Effector memory CD4-positive, alpha-beta T cell (primary cell): ENCODE measurements at places on chromosomes 16 and 17.
A peak's percentile ranks its signal among the peaks of the same experiment; 100 is the strongest.

- no peak for DNase-seq
Measured at GRCh38 chr17:10777131-10777807, 26.6 kb downstream of the TMEM238L start.

- no peak for DNase-seq
Measured at GRCh38 chr17:44961921-44962350, 6.2 kb downstream of the C1QL1 start.

GRCh38 chr17:17370711-17371110 is 67.5 kb downstream of the NT5M start:
- DNase-seq: no peak

DNA sequence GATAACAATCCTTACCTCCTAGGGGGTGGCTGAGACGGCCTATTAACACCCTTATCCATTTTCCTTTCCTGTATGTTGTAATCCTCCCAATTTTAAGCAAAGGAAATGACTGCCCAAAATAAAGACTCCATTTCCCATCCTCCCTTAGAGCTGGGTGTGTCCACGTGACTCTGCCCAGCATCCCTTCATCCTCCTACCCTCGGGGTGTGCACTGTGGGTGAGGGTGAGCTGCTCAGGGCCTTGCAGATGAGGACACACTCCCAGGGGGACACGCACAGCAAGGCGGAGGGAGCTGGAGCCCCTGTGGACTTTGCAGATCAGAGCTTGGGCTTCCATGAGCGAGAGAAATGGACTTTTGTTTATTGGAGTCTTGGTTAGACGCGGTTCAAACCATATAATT is 186.8 kb downstream of the IRF8 start:
- no peak for DNase-seq

- DNase-seq: peak; percentile 45
Measured at GRCh38 chr17:44222112-44222869, 2.8 kb upstream of the UBTF start.

DNA sequence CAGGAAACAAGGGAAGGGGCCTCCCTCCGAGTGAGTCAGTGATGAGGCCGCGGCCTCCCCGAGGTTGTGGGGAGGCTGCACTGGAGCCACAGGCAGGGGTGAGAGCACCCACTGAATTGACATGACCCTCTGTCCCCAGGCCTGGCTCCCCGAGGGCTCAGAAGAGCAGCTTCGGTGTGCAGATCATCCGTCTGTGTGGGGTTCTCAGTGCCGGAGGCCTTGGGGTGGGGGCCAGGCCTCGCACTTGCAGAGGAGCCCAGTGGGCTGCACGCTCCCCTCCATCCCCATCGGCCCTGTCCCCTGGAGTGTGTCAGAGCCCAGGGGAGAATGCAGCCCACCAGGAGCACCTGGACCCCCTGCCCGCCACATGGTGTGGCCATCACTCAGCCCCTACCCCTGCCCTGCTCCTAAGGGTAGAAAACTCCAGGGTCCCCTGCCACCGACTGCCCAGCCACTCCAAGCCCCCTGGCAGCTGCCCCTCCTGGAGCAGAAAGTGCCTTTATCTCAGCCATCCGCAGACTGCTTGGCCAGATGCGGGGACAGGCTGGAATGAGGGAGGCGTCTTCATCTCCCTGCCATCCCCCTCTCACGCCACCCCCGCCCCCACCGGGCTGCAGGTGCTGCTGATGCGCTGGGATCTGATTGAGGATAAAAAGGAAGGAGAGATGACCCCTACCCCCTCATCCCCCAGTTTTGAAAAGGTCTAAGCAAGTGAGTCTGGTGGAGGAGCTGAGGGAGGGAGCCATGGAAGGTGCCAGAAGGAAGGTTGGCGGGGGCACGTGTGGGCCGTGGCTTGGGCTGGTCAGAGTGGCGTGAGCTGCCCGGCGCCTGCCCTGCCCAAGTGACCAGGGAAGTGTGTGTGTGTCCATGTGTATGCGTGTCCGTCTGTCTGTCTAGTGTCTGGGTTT is 358.3 kb downstream of the SEC14L1 start:
- DNase-seq: no peak

GRCh38 chr16:19885451-19886072 is 914 bp upstream of the GPRC5B start:
- no peak for DNase-seq

- no peak for DNase-seq
Measured at GRCh38 chr17:44043272-44043696, 23.2 kb downstream of the LSM12 start.

- DNase-seq: no peak
Measured at GRCh38 chr17:74362810-74363498, 1.3 kb upstream of the BTBD17 start.

DNA sequence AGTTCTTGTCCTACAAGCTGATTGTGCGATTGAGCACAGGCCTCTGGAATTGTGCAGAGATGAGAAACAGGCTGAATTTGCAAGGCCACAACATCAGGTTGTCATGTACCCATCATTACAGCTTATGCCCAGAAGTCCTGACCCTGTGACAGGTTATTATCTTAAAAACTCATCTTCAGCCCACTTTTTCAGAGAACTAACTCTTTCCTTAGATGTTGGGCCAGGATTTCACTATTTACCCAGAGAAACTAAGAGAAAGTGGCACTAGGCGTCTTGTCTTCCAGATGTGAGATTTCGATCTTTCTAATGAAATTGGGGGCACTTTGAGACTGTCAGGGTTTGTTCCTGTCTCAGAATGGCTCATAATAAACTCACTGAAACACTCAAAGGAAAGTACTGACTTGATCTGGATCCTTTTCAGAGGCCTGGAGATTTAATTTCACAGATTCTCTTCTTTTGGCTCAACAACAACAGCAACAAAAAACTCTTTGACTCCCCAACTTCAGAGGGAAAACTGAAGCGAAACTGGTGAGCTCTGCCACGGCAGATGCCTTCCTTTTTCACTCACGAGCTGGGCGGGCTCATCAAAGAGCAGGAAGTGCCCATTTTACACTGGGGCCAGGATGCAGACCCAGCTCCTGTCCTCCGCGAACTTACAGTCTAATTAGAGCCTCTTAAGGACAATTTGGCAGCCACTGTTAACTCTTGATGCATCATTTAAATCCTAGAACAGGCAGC is 17.7 kb upstream of the SLC12A3 start:
- no peak for DNase-seq

- DNase-seq: peak; percentile 35
Measured at GRCh38 chr17:78925234-78925633, at the start of gene TIMP2. TSS of gene TIMP2 (minus strand) at chr17:78925387. CDS start at chr17:78925088, 299 bp downstream.

DNA sequence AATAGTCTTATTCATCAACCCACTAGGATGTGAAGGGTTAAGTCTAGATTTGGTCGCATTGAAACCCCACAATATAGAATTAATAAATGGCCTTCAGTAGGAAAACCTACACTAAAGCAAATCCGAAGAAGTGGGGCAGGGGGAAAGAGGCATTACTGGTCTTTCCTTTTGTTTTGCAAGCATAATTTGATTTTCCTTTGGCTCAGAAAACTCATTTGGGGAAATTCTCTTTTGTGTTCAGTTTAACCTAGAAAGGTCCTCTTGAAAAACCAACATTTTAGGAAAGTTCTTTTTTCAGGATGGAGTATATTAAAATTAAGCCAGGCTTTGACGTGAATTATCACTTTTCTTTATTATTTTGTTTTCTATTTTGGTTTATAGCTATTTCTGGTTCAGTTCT is 31.7 kb downstream of the ERCC4 start:
- DNase-seq: no peak

DNA sequence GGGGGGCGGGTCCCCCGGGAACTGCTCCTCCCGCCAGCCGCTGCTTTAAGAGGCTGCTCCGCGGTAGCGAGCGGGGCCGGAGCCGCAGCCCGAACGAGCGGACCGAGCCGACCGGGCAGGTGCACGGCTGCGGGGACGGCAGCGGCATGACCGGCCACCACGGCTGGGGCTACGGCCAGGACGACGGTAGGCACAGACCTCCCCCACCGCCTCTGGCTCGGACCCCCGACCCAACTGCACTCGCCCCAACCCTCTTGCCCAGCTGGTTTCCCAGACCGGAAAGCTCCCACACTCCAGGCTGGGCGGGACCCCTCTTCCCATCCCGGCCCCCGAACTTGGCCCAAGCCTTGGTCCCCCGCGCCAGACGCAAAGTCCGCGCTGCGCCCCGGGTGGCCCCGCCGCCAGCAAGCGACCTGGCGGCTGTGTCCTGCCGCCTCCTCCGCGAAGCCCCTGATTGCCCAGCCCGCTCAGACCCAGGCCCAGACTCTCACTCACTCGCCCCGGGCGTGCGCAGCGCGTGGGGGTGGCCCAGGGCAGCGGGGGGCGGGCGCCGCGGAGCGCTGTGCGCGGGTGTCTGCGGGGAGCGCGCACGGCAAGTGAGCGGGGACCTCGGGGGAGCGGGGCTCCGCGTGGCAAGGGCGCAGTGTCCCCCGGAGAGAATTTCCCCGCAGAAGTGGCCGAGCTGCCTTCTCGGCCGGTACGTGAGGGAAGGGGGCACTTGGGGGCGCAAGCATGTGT is at the start of gene CA7:
Gene CA7 (plus strand): TSS at position 73 of the 738 bp plus-strand sequence. CDS start 74 bp downstream, at position 147.
- no peak for DNase-seq

DNA sequence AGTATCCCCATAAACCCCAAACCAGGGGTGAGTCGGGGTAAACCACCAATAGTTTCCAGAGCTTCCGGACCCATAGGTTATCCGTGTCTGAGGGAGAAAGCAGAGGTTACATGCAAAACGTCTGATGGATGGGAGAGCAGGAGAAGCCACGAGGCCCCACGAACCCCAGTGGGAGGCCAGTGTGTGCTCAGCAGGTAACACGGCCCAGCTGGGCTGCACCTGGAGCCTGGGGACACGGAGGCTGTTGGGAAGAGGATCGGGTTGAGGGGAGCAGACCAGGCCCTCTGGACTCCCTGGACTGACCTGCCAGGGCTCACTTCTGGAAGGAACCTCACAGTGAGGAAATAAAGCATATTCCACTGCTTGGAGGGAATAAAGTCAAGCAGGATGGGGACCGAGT is 78.1 kb downstream of the SEC14L1 start:
- no peak for DNase-seq

- DNase-seq: no peak
Measured at GRCh38 chr17:50527155-50527762, 5.3 kb upstream of the EPN3 start.

- DNase-seq: no peak
Measured at GRCh38 chr17:21602176-21602575, 90.1 kb upstream of the KCNJ18 start.

GRCh38 chr17:43878260-43879175 is 28.8 kb downstream of the MPP2 start:
- DNase-seq: peak; percentile 42

DNA sequence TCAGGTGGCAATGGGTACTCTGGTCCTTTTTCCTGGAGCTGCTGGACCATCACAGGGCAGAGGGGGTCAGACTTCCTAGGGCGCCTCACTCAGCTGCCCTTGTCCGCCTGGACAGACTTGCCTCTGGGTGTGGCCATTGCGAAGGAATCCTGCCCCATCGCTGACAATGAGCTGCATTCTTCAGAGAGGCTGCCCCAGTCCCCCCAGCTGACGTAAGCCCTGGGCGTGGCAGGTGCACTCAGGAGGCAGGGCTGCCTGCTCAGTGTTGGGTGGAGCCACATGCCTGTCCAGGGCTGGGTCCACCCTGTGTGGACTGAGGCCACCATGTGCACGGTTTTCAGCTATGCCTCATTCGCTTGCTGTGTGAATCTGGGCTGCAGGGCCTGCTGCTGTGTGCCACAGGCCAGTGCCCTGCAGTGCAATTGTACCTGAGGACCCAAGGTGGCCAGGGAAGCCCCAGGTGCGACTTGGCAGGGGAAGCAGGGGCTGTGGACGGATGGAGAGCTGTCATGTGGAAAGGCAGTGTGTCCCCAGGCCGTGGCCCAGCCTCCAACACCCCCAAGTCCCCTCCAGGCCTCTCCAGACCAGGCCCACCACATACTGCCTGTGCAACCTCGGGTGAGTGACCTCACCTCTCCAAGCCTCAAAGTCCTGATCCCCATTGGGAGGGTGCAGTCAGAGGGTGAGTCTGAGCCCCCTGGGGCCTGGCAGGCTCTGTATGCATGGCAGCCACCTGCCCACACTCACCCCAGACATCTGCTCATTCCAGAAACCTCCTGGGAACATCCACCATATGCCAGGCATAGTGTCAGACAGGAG is 14.0 kb upstream of the MPRIP start:
- no peak for DNase-seq

DNA sequence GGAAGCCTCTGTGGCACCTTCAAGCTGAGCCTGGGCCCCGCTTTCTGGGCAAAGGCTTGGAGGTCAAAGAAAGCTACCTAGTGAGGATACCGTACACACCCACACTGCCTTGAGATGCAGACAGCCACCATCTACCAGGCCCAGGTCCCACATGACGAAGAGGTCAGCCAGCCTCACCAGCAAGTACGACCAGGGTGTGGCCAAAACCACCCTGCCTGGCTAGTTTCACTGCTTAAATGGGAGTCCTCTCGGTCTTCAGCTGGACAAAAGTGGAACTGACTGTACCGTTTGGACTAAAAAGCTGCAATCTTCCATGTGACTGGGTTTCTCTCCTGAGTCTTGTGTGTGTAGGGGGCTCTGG is 21.6 kb downstream of the VASN start:
- DNase-seq: no peak

DNA sequence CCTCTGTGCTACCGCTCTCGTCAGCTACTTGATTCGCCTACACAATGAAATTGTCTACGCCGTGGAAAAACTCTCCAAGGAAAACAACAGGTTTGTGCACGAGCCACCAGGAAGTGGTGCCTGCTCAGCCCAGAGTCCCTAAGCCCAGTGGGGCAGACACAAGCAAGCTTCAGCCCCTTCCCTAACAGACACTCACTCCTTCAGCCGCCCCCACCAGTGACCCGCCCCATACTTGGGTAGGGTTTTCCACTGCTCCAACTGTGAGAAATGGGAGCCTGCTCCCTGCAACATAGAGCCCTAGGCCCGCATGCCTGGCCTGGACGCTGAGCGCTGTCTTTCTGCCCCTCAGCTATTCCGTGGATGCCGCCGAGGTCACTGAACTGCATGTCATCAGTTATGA is 28.6 kb upstream of the ENDOV start:
- DNase-seq: no peak

DNA sequence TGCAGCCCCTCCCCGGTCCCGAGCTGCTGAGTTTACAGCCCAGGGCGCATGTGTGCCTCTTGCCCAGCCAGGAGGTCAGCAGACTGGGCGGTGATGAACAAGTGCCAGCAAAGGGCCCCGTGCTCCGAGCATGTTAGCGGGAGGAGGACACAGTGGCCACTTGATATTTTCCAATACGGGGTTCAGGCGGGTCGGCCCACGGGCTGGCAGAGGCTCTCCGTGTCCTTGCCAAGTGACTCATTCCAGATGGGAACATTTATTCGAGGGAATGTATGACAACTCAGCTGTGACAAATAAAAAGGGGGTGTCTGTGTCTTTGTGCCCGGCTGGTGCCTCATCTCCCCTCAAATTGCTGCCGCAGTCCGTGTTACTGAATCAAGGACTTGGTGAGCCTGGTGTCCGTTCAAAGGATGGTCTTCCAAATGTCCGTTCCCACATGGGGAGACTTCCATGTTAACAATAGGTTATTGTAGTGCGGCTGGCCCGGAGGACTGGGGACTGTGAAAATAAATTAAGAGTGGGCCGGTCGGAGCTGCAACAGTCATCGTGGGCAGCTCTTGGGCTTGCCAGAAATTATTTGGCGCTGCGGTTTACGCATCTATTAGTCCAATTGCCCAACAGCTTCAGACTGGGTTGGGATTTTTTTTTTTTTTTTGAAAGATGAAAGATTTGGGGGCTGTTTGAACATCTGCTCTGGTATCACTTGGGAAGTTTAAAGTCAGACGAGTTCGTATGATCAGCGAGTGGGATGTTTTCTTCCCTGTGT is 174.0 kb upstream of the CIBAR2 start:
- DNase-seq: no peak

GRCh38 chr16:46859719-46860152 is 24.4 kb upstream of the GPT2 start:
- no peak for DNase-seq
